ENCODE measurements at places on chromosomes 7 and 10. TPM values are rescaled to one million over a fixed set of nuclear protein-coding genes. Genes with fewer than 3 reads are reported as not detected.

Gene GLI3
- 4.4 TPM for total RNA-seq

Gene C10orf105
- 0.07 TPM for total RNA-seq

Gene LAMB1
- 56.1 TPM for total RNA-seq

Gene SPDYE11
- total RNA-seq: not detected

Gene CAMK2B
- total RNA-seq: 98.4 TPM

Gene SPDYE1
- total RNA-seq: not detected

Gene TMEM229A
- total RNA-seq: not detected

DNA sequence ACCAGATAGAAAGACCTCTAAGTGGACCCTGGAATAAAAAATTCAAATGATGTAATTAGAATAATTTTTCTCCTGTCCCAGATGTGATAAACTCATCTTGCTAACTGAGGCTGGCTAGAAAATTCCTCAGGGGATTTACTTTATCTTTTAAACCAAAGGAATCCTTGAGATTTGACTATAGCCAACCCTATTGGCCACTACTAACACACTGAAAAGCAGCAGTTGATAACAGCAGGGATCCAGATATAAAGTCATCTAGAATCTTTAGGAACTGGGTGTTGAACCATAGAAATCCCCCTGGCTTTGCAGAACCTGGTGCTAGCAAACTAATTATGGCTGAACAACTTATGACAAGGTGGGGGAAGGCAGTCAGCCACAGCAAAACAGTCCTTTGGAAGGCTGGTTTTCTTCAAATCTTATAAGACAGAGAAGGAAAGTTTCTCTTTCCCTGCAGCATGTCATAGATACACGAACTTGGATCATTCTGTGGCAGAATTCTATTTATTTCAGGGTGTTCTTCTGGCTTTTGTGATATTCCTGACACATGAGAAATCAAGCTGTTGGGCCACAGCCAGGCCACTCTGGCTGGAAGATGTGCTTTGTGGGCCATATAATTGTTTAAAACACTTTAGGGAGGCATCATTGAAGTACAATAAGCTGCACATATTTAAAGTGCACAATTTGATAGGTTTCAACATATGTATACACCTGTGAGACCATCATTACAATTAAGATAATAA, 643.6 kb downstream of the SORCS3 start:
- no peak for DNase-seq

DNA sequence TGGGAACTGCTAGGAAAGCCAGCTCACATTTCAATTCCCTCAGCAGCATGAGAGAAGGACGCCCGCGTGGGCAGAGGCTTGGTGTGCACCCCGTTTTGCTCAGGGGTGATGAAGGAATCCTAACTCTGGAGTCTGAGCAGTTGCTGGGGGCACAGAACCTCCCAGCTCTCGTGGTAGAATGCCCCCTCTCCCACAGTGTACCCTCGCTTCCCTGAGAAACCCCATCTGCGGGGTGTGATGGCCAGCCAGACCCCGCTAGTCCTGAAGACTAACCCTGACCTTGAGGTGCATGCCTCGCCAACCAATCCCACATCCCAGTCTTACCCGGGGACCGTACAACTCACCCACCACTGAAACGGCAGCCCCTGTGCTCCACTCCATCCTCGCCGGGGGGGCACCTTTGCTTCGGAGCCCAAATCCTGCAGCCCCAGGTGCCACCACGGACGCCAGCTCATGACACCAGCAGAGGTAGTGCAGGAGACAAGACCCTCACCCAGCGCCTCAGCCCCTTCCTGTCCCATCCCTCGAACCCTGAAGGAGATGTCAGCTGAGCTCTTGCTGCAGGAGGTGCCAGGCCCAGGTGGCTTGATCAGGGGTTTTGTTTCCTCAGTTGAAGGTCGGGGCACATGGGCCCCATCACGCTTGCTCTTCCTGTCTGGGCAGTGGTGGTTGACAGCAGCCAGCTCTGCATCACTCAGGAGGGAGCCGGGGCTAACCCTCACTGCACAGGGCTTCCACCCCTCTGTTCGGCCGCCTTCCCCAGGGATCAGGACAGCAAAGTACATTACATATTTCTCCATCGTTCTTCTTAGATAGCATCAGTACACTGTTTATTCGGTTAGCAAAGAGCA, 236.5 kb downstream of the MGMT start:
- no peak for DNase-seq

DNA sequence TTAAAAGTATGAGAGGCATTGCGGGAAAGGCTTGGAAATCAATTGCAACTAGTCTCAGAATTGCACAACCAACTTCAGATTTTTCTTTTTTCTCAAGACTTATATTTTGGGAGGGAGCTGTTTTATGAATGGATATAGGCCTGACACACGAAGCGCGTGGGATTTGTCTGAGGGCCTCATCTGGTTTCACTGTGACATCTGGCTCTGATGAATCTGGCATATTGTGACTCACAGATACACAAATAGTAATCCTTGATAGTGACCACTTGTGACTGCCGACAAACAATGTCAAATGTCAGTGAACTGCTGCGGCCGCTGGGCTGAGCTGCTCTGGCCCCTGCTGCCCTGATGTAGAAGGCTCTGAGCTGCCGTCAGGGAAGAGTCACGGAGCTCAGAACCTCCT, 655.1 kb downstream of the INHBA start:
- peak; percentile 69 for DNase-seq

- no peak for DNase-seq
These were observed 98.5 kb upstream of the PIK3CG start for GRCh38 chr7:106766551-106766950.

DNA sequence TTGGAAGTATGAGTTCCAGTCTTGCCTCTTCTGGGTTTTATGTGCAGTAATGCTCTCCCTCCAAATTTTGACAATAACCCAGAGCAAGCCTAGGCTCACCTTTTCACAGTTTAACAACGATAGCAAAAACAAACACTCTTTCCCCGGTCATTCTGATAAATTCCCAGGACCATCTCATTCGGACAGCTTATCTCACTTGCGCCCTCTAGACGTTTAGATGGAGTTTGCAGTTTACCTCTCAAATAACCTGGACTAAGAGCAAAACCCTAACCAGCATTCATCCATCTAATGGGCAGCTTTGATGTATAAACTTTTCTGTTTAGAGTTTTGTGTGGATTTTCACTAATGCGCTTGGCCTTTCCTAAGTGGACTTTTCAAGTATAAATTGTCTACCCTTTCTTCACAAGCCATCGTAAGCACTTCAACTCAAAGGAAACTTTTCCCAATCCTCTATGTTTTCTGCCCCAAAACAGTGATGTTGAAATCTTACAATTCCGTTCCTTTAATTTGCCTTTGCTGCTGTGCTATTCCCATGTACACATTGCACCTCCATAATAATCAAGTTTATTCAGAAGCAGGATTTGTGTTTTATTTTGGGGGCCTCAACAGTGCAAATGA, 114.9 kb downstream of the HDAC9 start:
- no peak for DNase-seq

- DNase-seq: no peak
These were observed 15.8 kb downstream of the CYCS start for GRCh38 chr7:25109276-25109675.

- peak; percentile 37 for DNase-seq
These were observed 86.5 kb downstream of the RALA start for GRCh38 chr7:39709768-39710311.

- DNase-seq: no peak
These were observed 168.3 kb downstream of the PRKAG2 start for GRCh38 chr7:151708610-151709009.

DNA sequence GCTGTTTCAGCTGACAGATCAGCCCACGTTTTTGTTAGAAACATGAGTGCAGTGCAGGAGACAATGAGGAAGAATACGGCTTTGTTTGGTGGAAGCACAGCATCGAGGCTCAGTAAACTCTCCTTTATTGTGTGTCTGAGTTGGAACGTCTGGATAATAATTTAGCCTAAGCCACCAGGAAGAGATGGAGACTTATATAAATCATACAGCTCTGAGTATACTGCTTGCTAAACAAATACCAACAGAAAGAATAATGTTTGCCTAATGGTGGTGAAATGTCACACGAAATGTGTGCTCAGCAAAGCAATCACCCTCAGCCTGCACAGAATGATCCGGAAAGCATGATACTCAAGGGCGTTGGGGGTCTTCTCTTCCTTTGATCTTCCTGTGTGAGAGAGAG, 664.1 kb upstream of the ADARB2 start:
- DNase-seq: no peak

GRCh38 chr10:96577069-96577468, 9.7 kb downstream of the TM9SF3 start:
- no peak for DNase-seq

DNA sequence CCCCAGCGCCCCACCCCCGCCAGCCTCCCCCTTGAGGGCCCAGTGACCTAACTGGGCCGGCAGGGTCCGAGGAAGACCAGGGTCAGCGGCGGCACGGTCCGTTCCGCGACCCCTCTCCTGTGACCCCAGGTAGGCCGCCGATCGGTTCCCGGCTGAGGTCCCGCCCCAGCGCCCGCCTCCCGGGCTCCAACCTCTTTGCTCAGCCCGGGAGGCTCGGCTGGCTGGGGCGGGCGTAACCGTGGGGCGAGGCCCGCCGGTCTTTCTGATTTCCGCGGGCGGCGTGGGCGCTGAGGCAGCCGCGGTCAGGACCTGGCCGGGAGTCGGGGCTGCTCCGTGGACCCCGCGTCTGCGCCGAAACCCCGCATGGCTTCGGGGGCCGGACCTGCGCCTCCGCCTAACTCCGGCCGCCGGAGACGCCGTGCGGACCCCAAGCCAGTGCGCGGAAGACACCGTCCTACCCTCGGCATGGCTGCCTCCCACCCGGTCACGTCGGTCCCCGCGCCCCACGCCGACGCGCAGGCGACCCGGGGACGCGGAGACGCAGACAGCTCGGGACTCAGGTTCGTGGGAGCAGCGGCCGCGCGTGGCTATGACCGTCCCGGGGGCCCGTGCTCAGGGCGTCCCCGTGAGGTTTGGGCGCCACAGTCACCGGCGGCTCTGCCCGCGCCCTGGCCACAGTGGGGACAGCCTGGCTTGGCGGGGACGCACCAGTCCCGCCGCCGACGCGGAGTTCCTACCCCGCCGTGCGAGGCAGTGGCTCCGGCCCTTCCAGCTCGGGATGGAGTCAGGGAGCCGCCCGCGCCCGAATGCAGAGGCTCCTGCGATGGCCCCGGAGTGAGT, 1.0 kb upstream of the VENTX start:
- DNase-seq: no peak

- DNase-seq: no peak
These were observed 15.7 kb upstream of the FLNC start for GRCh38 chr7:128814499-128814898.

GRCh38 chr10:116741391-116742351, 695 bp downstream of the HSPA12A start:
- peak; percentile 63 for DNase-seq

DNA sequence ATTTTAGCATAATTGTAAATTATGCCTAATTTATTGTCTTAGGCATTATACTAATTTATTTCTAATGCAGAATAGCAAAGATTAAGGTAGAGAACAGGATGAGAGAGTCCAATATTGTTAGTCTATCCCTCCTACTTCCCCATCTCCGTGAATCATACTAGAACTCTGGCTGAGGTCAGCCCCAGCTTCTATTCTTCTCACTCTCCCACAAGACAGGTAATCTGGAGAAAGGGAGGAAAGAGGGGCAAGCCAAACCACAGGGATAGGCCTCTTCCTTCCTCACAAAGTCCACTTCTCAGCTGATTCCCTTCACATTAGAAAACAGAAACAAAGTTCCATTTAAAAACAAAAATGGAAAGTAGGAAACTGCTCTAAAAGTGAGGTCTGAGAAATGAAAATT, 117.5 kb upstream of the LAMB4 start:
- DNase-seq: no peak
